ENCODE measurements at places on chromosomes 1 and 21.

- peak; percentile 41 for DNase-seq
These were observed at the start of gene CD34 for GRCh38 chr1:207910591-207911354. TSS of gene CD34 (minus strand) at chr1:207911125. CDS start at chr1:207911080, 45 bp downstream.

- no peak for DNase-seq
These were observed 60.9 kb upstream of the KCNH1 start for GRCh38 chr1:211194826-211195225.

DNA sequence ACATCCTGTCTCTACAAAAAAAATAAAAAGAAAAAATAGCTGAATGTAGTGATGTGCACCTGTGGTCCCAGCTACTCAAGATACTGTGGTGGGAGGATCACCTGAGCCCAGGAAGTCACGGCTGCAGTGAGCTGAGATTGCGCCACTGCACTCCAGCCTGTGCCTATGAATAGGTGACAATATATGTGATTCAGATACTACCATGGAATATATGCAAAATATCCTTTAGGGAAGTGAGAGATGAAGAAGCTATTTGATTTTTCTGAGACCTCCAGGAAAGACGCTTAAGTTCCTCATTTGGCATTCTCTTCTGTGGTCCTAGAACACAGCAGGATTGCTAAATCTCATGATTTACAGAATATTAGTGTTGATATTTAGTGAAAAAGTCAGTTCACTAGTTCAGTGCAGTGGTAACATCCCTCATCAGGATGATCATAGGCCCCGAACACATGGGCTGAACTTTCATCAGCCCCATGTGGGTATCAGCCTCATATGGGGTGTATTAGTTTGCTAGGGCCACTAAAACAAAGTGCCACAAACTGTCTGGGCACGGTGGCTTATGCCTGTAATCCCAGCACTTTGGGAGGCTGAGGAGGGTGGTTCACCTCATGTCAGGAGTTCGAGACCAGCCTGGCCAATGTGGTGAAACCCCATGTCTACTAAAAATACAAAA is 6.0 kb upstream of the VASH2 start:
- no peak for DNase-seq

GRCh38 chr1:176745945-176746344 is 283.0 kb downstream of the PAPPA2 start:
- DNase-seq: no peak

DNA sequence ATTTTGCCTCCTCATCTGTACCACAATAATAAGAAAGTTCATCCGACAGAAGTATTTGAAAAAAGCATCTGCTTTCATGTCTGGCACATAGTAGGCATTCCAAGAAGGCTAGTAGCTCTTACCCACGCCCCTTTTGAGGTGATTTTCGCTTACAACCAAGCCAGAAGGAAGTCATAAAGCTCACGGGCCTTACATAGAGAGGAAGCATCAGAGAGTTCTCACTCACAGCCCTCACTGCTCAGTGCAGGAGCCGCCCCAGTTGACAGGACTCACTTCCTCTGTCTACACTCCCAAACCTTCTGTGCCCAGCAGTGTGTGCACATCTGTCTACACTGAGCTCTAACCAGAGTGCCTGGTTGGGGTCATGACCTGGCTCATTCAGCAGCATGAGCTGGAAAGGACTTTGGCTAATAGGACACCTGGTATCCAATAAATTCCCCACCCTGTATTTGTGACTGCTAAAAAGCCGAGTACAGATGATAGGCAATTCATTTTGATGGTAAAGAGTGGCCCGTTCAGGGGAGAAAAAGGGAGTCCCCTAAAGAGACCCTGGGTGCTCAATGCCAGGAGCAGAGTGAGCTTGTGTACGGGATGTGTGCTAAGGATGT is 36.8 kb upstream of the DUSP10 start:
- DNase-seq: no peak

DNA sequence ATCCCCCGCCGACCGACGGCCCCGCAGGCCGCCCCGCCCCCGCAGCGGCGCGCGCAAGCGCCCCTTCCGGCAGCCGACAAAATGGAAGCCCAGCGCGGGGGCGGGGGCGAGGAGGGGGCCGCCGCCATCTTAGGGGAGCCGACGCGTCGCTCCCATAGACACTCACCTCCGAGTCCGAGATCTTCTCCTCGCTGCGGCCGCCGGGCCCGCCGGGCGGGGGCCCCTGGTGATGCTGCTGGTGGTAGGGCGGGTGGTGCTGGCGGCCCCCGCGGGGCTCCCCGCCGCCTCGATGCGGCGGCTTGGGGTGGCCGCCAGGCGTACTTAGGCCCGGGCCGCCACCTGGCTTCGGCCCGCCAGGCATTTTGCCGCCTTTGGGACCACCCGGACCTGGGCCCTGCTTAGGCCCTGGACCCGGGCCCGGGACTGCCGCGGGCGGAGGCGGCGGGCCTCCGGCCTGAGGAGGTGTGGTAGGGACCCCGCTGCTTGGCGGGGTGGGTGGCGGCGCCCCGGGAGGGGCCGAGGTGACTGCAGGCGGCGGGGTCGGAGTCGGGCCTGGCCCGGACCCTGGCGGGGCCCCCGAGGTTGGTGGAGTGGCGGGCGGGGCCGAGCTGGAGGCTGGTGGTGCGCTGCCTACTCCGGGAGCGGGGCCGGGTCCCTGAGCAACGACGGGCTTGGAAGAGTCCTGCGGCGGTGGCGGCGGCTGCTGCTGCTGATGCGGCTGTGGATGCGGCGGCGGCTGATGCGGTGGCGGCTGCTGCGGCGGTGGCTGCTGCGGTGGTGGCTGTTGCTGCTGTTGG is 691 bp downstream of the SFPQ start:
- DNase-seq: peak; percentile 68

DNA sequence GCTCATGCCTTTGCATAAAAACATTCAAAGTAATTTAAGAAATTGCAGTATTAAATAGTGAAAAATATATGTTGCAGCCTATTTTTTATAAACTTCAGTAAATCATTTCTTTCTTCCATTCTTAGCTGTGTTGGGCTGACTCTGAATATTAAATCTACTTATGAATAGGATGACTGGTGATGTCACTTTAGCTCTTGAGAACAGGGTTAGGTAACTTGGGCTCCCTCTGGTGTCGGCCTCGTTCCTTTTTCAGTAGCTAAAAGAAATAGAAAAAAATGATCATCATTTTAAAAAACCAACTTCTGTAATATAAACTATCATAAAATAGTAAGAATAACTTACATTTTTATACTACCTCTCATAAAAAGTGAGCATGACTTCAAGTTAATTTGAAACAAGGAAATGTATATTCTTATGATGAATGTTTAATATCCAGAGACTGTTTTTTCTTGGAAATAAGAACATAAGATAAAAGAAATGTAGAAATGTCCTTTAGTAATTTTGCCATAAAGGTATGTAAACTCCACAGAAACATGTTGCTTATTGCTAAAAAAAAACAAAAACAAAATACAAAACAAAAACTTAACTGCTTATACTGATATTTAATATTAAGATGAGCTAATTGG is 26.8 kb upstream of the NCAM2 start:
- DNase-seq: peak; percentile 70

GRCh38 chr21:45923146-45923545 is 58.4 kb upstream of the COL6A1 start:
- no peak for DNase-seq

GRCh38 chr21:36854391-36854790 is 112.1 kb downstream of the HLCS start:
- DNase-seq: no peak

DNA sequence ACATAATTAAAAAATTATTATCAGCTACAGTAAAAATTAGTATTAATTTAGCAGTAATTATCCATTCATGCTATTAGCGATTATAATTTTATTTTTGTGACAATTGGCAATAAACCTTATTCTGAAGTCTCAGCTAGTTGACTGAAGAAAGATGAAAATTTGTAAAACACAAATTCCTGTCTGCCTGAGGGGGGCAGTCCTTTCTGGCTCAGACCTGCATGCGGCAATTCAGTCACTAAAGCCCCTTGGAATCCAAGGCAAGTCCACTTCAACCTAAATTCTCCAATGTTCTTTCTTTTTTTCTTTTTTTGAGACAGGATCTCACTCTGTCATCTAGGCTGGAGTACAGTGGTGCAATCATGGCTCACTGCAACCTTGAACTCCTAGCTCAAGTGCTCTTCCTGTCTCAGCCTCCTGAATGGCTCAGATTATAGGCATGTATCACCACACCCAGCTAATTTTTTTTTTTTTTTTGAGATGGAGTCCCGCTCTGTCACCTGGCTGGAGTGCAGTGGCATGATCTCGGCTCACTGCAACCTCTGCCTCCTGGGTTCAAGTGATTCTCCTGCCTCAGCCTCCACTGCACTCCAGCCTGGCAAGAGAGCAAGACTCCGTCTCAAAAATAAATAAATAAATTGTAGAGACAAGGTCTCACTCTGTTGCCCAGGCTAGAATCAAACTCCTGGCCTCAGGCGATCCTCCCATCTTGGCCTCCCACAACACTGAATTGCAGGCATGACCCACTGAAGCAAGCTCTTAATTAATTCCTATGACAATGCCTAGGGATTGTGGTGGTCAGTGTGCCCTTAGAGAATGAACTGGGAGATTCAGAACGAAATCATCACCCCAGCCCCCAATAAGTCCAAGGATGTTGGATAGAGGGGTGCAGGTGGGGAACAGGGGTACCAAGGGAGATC is 24.2 kb upstream of the ITPKB start:
- DNase-seq: peak; percentile 24

GRCh38 chr1:230086151-230086550 is 19.1 kb downstream of the GALNT2 start:
- DNase-seq: no peak

- no peak for DNase-seq
These were observed 78.6 kb downstream of the LAMC1 start for GRCh38 chr1:183101841-183102276.
